ENCODE measurements at places on chromosomes 7 and 10.

DNA sequence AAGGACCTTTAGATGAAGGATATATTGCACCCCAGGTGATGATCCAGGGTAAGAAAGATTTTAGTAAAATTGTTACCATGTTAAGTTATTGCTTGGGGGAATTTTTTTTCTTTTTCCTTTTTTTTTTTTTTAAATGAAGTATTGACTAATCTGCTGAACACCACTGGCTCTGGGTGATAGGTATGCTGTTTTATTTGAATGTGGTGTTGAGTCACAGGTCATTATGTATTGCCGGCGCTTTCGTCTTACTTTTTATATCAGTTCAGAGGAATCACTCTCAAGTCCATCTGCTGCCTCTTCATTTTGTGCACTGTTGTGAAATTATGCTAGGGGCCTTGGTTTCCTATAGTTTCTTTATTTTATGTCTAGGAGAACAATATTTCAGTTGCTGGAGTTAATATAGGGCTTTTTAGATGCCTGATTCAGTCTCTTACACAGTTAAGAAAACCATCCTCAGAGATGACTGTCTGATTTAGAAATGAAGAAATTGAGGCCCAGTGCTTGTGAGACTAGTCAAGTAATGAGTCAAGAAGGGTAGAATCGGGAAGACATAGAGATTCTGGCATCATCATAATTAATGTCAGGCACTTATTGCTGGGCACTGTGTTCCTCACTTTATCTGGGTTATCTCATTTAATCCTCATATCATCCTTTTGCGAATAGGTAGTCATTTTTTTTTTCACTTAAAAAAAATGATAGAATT, 38.7 kb downstream of the NRF1 start:
- DNase-seq = no peak

- no peak for DNase-seq
Observed at GRCh38 chr7:140640727-140641523, at the start of gene DENND2A. DENND2A (minus strand) TSS chr7:140640813; CDS start chr7:140602397, 38,416 bp downstream.

- DNase-seq = no peak
Observed at GRCh38 chr10:100403734-100404133, 56.7 kb downstream of the SCD start.

- no peak for DNase-seq
Observed at GRCh38 chr7:82685214-82685613, 241.6 kb upstream of the CACNA2D1 start.

DNA sequence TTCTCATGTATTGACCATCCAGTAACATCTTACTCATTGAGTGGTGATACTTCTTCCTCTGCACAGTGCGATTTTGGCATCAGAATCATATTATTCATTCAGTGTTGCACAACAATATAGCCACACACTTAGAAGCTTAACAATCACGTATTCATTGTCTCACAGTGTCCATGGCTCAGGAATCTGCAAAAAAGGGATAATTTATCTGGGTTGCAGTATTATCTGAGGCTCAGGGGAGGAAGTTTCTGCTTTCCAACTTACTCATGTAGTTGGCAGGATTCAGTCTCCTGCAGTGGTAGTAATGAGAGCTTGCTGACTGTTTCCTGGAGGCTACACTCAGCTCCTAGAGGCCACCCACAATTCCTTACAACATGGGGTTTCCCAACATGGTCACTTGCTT, 803.6 kb downstream of the SORCS1 start:
- DNase-seq = no peak

DNA sequence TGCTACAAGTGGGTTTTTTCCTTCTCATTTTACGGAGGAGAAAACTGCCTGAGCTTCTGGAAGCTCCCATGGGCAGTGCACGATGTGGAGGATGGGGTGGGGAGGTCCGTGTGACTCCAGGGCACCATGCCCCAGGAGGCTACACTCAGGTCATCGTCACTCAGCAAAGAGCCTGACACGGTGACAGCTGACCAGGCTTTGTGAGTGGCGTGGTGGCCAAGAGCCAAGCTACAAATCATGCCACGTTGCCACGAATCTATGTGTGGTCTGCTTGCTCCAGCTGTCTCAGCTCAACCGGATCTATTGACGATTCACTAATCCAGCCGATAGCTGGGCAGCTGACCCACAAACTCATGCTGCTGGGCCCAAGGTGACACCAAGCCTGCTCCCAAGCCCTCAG, 27.6 kb upstream of the C10orf71 start:
- no peak for DNase-seq
